ENCODE measurements at places on chromosomes 6 and 20. TPM values are rescaled to one million over a fixed set of nuclear protein-coding genes. Genes with fewer than 3 reads are reported as not detected.

ENPP1 gene
- 1.7 TPM for total RNA-seq

ZBTB46 gene
- 13.8 TPM for total RNA-seq

TAAR5 gene
- not detected for total RNA-seq

CTCFL gene
- not detected for total RNA-seq

METTL24 gene
- total RNA-seq = 1.1 TPM

SLC4A11 gene
- 0.14 TPM for total RNA-seq

PRL gene
- not detected for total RNA-seq

PSORS1C2 gene
- total RNA-seq = not detected

GRCh38 chr6:150466196-150466595 is 97.4 kb downstream of the IYD start:
- no peak for DNase-seq

DNA sequence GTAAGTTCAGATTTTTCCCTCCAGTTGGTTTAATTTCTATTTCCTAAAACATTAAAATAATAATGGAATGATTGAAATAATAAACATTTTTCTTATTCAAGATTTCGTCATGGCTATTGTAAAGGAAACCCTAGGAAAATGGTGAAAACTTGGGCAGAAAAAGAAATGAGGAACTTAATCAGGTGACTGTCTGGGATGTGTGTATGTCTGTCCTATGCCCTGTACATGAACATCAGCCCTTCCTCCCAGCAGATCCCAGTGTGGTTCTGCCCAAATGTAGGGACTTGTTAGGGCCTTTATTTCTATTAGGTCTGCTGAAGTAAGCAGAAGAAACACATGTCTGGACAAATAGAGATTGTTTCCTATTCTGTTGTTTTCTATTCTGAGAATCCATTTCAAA is 13.1 kb downstream of the RIOK1 start:
- no peak for DNase-seq

- DNase-seq = no peak
Observed at GRCh38 chr20:8301655-8302054, 169.6 kb downstream of the PLCB1 start.

GRCh38 chr6:109678240-109678639 is 12.8 kb downstream of the AK9 start:
- DNase-seq = no peak

DNA sequence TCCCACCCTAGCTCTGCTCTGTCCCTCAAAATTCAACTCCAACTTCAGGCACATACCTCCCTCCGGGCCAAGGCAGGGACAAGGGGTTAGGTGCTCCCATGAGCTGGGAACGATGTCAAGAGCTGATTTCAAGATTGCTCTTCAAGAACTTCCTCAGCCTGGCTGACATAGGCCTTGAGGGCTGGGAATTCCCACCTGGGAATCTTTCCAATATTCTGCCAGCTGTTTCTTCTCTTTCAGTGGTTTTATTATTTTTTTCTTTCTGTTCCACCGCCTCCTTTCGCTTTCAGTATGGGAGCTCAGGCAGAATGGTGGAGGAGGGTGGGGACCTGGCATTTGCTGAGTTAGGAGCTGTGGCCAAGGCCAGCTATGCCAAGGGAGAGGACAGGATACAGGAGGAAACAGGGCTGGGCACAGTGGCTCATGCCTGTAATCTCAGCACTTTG is 33.7 kb downstream of the SRSF3 start:
- DNase-seq = peak; percentile 69

- DNase-seq = no peak
Observed at GRCh38 chr20:43957392-43957791, 42.7 kb downstream of the TOX2 start.

- DNase-seq = no peak
Observed at GRCh38 chr6:20707870-20708269, 173.6 kb downstream of the CDKAL1 start.

- DNase-seq = no peak
Observed at GRCh38 chr6:167279766-167280446, 11.2 kb upstream of the UNC93A start.

DNA sequence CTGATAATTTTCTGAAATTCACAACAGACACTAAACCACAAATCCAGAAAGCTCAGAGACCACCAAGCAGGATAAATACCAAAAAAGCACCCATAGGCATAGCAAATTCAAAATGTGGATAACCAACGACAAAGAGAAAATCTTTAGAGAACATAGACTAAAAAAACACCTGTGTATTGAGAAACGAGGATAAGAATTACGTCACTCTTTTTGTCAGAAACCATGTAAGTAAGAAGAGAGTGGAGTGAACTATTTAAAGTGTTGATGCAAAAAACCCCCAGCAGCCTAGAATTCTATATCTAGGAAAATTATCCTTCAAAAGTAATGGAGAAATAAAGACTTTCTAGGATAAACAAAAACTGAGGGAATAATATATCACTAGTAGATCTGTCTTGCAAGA is 126.9 kb upstream of the SCGN start:
- no peak for DNase-seq

DNA sequence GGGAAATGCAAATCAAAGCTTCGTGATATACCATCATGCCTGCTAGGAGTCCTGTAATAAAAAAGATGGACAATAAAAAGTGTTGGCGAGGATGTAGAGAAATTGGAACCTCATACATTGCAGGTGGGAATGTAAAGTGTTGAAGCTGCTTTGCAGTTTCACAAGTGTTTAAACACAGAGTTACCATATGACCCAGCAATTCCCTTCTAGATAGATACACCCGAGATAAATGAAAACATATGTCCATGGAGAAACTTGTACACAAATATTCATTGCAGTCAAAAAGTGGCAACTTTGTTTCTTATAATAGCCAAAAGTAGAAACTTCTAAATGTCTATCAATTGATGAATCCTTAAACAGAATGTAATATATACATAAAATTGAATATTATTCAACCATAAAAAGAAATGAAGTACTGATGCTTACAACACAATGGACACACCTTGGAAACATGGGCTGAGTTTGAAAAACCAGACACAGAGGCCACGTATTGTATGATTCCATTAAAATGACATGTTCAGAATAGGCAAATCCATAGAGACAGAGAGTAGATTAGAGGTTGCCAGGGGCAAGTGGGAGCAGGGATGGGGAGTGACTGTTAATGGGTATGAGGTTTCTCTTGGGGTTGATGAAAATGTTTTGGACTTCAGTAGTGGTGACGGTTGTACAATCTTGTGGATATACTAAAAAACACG is 20.8 kb upstream of the ERVFRD-1 start:
- DNase-seq = no peak

GRCh38 chr6:170097505-170098427 is 193.1 kb downstream of the DLL1 start:
- peak; percentile 73 for DNase-seq

GRCh38 chr6:91442342-91442741 is 855.5 kb upstream of the MAP3K7 start:
- DNase-seq = no peak

GRCh38 chr6:113763311-113763766 is 93.8 kb upstream of the MARCKS start:
- no peak for DNase-seq

DNA sequence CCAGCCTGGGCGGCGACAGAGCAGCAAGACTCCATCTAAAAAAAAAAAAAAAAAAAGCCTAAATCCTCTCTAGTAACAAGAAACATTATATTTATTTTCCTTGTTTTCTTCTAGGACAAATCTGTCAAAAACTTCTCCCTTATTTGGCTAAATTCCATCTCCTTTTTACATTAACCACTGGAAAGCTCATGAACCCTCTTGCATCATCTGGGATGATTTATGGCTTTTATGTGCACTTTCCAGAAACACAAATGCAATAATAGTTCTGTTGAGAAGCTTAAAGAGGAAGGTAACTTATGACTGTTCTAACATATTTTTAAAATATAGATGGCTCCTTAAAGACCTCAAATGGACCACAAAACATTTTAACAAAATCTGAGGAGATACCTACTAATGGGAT is 526.1 kb upstream of the SPTLC3 start:
- no peak for DNase-seq

DNA sequence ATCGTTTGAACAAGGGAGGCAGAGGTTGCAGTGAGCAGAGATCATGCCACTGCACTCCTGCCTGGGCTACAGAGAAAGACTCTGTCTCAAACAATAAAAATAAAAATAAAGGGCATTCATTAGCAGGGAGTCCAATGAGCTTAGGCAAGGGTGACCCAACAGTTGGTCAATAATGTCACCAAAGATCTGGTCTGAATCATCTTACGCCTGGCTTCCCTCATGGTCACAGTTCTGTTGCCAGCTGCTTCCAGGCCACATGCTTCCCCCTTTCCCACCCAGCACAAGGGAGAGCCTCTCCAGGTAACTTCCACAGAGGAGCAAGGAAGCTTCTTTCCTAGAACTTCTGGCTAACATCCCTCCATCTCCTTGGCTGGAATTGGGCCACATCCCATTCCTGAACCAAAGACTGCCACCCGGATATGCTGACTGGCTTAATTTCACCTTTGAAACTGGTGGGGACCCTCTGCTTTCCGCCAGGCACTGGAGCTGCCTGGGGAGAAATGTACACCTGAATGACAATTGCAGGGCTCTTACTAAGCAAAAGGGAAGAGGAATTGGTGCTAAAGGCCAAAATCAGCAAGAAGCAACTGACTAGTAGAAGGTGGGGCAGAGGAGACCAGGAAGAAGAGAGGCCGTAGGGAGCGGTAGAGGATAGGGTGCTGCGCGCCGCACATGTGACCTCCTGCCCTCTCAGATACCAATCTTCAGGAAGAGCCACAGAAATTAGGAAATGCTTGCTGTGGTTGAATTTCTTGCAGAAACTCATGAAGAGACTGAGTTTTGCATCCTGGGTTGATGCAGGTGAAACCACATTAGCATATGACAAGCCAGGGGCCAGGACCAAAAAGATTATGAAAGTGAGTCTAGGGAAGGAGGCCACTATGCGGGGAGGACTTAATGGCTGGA is 8.3 kb upstream of the SCML4 start:
- no peak for DNase-seq

DNA sequence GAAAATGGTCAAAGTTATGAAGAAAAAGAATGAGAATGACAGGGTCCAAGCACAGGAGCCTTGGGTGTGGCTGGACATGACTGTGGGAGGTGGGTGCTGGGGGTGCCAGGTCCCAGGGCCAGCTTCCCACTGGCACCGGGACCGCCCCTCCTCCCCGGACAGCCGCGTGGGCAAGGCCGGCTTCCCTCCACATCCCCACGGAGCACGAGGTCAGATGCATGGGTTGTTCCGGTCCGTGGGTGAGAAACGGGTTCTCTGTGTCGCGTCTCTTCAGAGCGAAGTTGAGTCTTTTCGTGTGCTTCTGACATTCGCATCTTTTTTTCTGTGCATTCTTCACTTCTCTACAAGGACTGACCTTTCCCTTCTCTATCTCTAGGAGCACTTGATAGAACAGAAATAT is 30.1 kb downstream of the KIF25 start:
- no peak for DNase-seq
